ENCODE measurements at places on chromosomes 2 and 18.

DNA sequence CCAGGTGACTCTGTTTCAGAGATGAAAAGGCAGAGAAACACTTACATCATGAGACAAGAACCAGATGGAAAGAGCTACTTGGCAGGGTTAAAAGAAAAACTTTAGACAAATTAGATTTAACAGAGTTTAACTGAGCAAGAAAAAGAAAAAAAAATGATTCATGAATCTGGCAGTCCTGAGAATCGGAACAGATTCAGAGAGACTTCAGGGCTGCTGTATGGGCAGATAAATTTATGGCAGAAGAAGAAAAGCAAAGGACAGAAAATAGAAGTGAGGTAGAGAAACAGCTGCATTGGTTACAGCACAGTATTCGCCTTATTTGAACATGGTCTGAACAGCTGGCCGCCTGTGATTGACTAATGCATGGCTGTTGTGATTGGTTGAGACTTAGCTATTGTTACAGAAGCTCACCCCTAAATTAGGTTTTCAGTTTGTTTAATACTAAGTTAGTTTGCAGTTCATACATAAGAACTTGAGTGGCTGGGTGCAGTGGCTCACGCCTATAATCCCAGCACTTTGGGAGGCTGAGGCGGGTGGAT lies 43.0 kb upstream of the RHOB start:
- no peak for DNase-seq

DNA sequence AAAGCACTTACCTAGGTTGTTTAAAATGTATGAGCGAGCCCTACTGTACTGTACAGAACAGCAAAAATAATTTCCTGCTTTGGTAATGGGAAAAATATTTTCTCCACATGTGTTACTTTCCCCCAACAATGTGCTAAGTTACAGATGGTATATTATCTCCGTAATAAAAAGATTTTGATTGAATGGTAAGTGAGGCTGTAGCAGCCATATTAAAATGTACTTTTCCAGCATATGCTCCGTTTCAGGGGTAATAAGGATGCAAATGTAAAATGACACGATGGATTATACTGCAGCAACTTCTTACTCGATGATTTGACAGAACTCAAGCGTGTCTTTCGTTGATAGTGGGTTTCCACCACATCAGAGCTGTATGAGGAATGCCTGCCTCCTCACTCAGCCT lies 50.5 kb downstream of the OSBPL6 start:
- DNase-seq, result no peak

GRCh38 chr18:23146861-23147469 lies 11.7 kb downstream of the CABLES1 start:
- no peak for DNase-seq

DNA sequence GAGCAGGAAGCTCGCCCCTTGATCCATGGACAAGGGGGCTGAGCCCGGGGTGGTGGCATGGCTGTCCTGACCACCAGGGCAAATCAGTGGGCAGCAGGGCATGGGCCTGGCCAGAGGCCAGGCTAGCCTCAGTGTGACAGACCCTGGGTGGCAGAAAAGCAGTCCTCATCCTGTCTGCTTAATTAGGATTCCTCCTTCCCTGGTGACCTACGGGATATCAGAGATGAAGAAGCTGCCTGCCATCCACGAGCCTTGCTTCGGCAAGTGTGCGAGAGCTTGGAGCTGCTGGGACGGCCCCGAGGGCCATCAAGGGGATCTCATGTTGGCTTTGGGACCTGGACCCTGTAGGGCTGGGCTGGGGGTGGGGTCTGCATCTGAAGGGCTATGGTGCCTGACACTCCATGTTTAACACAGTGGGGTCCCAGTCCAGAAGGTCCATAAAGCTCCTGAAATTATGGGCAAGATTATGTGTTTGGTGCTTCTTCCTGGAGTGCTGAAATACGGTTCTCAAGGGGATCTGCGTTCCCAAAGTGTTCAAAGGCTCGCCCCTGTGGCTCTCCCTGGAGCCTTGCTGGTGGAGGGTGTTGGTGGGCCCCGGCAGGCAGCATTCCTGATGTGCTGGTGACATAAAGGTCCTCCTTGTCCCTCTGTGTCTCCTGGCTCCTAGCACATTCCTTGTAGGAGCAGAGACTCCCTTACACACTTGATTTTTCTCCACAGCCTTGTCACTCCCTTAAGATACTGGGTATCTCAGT lies 52.6 kb downstream of the KCNIP3 start:
- DNase-seq, result peak; percentile 14

DNA sequence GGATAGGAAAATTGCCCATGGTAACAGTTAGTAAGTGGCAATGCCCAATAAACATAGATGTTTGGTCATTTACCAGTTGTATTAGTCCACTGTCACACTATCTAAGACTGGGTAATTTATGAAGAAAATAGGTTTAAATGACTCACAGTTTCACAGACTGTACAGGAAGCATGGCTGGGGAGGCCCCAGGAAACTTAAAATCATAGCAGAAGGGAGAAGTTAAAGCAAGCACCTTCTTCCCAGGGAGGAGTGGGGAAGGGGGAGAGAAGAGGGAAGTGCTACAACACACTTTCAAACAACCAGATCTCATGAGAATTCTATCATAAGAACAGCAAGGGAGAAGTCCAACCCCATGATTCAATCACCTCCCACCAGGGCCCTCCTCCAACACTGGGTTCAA lies 23.4 kb downstream of the NR4A2 start:
- DNase-seq, result no peak

GRCh38 chr2:42328923-42329322 lies 32.1 kb downstream of the COX7A2L start:
- DNase-seq, result no peak

DNA sequence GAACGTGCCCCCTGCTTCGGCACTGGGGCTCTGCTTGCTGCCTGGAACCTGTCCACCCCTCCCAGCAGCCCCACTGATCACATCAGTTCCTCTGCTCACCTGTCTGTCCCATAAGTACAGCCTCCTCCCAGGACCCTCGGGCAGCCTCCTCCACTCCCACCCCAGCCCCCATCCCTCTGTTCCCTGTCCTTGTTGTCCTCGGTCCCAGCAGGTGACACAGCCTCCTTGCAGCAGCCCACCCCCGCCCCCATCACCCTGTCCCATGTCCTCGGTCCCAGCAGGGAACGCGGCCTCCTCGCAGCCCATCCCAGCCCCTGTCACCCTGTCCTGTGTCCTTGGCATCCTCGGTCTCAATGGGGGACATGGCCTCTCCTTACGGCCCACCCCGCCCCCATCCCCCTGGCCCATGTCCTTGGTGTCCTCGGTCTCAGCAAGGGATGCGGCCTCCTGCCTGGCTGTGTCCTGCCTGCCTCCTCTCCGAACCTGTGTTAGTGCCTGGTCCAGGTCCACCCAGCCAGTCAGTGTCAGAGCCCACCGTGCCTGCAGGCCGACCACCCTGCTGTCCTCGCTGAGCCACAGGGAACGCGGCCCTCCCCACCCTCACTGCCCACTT lies 4.3 kb upstream of the OTOS start:
- DNase-seq, result no peak

DNA sequence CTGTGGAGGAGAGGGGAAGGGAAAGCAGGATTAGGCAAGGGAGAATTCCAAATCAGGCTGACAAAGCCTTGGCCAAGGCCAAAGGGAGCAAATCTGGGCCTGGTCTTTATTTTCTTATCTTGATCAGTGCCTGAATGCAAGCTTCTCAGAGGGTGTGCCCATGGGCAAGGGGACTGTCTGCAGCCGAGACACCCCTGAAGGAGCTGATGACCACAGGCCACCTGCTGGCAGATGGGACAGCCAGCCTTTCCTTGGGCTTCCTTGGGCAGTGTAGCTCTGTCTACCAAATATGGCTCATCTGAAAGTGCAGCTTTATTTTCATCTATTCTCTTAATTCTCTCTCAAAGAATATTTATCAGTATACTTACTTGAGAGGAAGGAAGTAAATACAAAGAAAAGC lies 117.0 kb downstream of the PKP4 start:
- no peak for DNase-seq

- DNase-seq, result no peak
Observed at GRCh38 chr18:79597176-79597830, 82.3 kb upstream of the CTDP1 start.

DNA sequence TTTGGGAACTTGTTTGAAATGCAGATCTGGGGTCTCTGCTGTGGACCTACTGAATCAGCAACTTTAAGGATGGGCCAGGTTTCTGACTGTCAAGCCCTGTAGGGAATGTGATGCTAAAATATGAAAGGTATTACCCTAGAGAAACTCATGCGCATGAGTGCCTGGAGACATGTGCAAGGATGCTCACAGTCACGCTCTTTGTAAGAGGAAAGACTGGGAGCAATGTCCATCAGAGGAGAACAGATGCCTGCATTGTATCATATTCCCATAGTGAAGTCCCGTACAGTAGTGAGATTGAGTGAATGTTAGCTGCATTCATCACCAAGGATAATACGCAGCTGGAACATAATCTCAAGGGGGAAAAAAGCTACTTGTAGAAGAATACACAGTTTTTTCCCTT lies 14.1 kb downstream of the ZNF407 start:
- no peak for DNase-seq

DNA sequence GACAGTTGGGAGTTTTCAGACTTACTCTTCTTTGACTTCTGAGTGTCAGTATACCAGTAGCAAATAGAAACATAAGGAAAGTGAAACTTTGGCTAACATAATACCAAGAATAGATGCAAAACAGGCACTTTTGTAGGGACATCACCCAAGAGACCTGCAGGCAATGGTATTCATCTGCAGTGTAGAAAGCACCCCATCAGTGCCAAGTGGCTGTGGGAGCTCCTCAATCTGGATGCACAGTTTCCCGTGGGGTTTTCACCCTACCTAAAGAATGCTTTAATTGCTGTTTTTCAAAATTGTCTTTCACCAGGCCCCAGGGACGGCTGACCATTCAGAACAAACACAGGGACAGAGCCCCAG lies 96.6 kb upstream of the GPR45 start:
- DNase-seq, result no peak

Measured in stimulated activated CD8-positive, alpha-beta memory T cell treated with anti-CD3 and anti-CD28 coated beads, Interleukin-4, amount 100 ng/mL, for 48 hours (primary cell).